ENCODE measurements at places on chromosomes 12 and 14. TPM values are rescaled to one million over a fixed set of nuclear protein-coding genes. Genes with fewer than 3 reads are reported as not detected.

Gene RAPGEF3
- polyA plus RNA-seq = 0.90 TPM

Gene NDUFB1
- polyA plus RNA-seq = 298 TPM

Gene GALNT9
- not detected for polyA plus RNA-seq

Gene CACNA1C
- polyA plus RNA-seq = 1.6 TPM

Gene FOXA1
- not detected for polyA plus RNA-seq

Gene LRRC10
- not detected for polyA plus RNA-seq

Gene A2M
- 0.02 TPM for polyA plus RNA-seq

Gene DDIT3
- polyA plus RNA-seq = 26.3 TPM

Gene NYNRIN
- polyA plus RNA-seq = 4.7 TPM

Gene ARHGAP9
- polyA plus RNA-seq = 1.0 TPM

Gene TAS2R13
- 0.03 TPM for polyA plus RNA-seq

Gene DCN
- polyA plus RNA-seq = 8.9 TPM

Gene EPYC
- polyA plus RNA-seq = not detected

Gene CCDC177
- not detected for polyA plus RNA-seq

Gene DAO
- polyA plus RNA-seq = not detected

DNA sequence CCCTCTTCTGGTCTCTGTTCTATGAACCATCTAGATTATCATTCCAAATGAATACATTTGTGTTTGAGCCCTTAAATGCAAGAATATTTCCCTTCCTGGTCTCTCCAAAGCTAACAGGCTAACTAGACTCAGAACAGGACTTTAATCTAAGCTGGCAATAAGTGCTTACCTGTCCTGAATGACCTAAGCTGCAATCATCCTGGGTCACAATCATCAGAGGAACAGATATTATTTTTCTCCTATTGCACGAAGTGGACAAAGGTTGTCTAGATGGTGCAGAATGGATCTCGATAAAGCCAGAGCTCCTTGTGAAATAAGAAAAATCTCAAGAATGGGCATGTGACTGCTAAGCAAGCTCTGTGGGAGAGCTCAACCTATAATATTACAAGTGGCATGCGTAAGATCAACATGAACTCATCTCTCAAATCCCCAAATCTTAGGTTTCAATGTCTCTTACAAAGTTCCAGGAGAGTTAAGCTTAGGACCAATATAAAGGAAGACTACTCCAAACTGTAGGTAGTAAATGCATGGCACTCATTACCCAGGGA lies 10.6 kb upstream of the NUMB start:
- DNase-seq = no peak

GRCh38 chr12:52342781-52343490 lies 21.7 kb upstream of the KRT83 start:
- DNase-seq = no peak

GRCh38 chr12:130204541-130204953 lies 42.3 kb downstream of the FZD10 start:
- DNase-seq = no peak

GRCh38 chr12:8018666-8019581 lies 13.6 kb upstream of the FOXJ2 start:
- peak; percentile 33 for DNase-seq

GRCh38 chr14:22812744-22813143 lies 2.5 kb downstream of the SLC7A7 start:
- DNase-seq = no peak

DNA sequence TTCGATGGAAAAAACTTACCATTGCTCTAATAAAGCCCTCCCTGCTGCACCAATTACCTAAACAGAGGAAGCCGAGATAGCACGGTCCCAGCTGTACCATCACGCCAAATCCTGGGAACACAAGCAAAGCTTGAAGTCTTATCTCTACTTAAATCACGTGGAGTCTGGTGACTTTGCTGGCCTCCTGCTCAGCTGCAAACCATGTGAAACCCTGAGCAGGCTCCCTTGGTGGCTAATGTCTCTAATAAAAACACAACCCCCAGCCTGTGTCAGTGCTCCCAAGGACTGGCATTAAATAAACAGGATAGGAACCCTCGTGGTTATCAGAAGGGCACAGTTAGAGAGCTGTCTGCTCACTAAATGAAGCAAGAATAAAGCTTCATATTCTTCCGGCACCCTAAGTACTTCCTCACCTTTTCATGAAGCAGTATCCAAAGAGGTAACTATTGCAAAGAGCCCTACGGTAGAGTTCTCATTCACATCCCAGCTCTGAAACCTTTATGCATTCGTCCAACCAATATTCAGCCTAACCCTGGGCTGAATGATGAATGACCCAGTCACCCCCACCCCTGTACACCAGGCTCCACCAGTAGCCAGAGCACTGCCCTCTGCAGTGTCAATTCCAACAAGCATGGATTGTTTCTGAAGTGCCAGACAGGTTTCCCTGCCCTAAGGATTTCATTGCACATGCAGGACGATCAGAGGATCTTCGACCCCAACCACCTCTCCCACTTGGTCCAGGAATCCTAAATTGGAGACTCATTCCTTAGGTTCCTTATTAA lies 452.7 kb upstream of the TMPO start:
- DNase-seq = no peak

DNA sequence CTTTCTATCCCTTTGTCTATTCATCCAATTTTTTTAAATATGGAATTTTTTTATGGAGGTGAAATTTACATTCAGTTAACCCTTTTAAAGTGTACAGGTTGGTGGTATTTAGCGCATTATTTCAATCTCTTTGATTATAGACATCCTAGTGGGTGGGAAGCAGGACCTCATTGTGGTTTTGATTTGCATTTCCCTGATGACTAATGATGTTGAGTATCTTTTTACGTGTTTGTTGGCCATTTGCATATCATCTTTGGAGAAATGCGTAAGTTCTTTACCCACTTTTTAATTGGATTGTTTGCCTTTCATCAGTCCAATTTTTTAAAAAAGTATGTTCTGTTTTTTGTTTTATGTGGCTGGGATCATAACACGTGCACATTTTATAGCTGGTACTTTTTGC lies 20.8 kb downstream of the PAPLN start:
- DNase-seq = no peak

DNA sequence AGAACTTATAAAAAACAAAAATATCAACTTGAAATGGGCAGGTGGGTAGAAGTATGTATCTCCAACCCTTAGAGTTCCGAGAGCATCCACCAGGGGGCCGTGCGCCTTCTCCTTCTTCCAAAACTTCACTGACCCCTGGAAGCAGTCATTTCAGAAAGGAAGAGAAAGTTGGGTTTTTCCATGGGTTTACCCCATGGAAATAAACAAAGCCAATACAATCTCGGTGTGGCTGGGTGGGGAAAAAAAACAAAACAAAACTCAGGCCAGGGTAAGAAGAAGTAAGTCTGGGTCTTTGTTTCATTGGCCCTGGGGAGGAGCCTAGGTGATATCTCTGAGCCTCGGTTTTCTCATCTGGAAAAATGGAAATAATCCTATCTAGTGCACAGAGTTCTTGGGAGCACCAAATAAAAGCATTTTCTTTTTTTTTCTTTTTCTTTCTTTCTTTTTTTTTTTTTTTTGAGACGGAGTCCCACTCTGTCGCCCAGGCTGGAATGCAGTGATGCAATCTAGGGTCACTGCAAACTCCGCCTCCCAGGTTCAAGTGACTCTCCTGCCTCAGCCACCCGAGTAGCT lies 33.6 kb upstream of the HNF1A start:
- DNase-seq = peak; percentile 71

DNA sequence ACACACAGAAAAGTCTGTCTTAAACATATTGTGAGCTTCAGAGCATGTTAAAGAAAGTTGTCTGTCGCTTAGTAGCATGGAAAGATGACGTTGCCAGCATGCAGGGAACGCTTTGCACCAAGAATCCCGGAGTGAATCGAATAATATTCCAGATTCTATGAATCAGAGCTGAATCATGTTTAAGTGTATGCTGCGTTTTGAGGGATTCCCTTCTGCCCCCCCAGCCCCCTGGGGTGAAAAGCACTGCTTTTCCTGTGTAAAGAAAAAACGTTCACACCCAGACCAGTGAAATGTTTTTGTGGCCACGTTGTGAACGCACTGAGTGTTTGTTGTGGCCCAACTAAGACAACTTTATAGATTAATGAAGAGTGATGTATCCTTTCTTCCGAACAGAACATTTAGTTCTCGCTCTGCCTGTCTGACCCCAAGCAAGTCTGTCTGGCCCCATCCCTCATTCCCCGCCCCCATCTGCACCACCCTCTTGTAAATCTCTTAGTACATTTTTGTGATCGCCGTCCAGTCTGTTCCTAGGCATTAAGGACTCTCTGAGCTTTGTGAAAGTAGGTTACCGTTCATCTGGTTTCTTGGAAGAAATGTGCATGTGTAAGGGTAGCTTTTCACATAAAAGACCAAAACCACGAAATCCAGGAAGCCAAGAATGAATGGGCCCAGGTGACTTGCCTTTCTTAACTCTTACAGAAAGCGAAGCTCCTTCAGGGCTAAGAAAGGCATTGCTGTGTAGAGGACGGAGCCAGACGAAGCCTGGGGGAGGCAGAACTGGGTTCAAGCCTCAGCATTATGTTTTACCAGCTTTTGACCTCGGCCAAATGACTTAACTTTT lies 103.0 kb downstream of the SAMD4A start:
- DNase-seq = no peak

GRCh38 chr14:92841930-92842329 lies 47.8 kb downstream of the GOLGA5 start:
- no peak for DNase-seq

DNA sequence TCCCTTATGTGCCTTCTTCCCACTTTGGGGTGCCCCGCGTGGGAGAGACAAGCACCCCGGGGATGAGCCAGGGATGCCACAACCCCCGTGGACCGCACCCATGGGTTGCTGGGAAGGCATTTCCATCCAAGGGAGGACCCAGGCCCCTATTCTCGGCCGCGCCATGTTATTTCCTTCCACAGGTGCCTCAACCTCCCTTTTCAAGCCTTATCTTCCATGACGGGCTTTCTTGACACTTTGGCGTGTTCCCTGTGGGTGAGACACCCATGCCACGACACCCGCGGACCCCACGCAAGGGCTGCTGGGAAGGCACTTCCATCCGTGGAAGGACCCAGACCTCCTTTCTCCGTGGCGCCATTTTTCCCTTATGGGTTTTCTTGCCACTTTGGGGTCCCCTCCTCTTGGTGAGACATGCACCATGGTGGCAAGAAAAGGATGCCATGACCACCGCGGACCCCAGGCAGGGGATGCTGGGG lies 269.2 kb downstream of the ALG10 start:
- no peak for DNase-seq

GRCh38 chr14:36988989-36989388 lies 183.4 kb downstream of the SLC25A21 start:
- no peak for DNase-seq

- no peak for DNase-seq
Measured at GRCh38 chr14:103065861-103066260, 8.5 kb upstream of the CDC42BPB start.

- DNase-seq = no peak
Measured at GRCh38 chr12:269191-269590, 6.6 kb upstream of the SLC6A13 start.

GRCh38 chr12:132623072-132623869 lies 4.7 kb downstream of the P2RX2 start:
- no peak for DNase-seq

DNA sequence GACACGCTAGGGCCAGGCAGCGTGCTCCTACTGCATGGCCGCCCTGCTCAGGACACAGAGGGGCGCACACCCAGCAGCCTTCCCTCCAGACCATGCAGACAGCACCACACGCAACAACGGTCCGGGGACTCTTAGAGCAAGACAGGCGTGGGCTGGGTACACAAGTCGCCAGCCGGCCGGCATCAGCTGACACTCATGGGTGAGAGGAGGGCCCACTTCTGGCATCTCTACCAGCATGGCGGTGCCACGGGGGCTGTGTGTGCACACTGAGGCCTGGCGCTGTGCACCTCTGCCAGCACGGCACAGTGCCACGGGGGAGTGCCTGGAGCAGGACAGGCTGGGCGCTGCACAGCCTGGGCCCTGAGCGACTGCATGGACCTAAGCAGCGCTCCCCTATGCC lies 6.7 kb upstream of the BTBD6 start:
- no peak for DNase-seq

- no peak for DNase-seq
Measured at GRCh38 chr12:98772818-98773217, 127.7 kb downstream of the APAF1 start.

GRCh38 chr14:32697704-32698103 lies 241.0 kb upstream of the NPAS3 start:
- no peak for DNase-seq

DNA sequence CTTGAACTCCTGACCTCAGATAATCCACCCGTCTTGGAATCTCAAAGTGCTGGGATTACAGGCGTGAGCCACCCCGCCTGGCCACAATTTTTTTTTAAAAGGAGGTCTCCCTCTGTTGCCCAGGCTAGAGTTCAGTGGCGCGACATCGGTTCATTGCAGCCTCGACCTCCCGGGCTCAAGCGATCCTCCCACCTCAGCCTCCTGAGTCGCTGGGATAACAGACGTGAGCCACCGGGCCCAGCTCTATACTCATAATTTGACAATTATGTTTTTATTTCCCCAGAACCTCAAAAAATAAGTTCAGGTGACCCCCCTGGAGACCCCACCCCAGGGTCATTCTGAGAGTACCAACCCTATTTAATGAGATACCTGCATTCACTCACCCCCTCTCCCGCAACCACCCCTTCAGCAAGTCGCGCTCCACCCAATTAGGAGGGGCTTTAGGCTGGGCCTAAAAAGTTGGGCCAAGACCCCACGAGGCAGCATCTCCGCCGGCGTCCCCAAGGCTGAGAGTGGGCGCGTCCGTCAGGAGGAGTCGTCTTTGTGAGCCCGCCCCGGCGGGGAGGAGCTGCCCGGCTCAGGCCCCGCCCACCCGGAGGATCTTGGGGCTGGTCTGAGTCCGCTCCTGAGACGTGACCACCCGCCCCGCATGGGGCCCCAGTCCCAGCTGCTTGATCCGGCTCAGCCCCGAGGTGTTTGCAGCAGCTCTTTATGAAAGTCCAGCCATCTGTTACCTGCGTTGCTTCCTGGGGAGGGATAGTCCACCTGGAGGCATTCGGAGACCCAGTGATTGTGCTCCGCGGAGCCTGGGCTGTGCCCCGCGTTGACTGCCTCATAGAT lies at the start of gene ANKRD33:
Gene ANKRD33 (plus strand): TSS at position 628 of the 840 bp plus-strand sequence. CDS start 84 bp downstream, at position 712.
- DNase-seq = peak; percentile 44

- no peak for DNase-seq
Measured at GRCh38 chr12:20527417-20528163, 159.3 kb downstream of the PDE3A start.

DNA sequence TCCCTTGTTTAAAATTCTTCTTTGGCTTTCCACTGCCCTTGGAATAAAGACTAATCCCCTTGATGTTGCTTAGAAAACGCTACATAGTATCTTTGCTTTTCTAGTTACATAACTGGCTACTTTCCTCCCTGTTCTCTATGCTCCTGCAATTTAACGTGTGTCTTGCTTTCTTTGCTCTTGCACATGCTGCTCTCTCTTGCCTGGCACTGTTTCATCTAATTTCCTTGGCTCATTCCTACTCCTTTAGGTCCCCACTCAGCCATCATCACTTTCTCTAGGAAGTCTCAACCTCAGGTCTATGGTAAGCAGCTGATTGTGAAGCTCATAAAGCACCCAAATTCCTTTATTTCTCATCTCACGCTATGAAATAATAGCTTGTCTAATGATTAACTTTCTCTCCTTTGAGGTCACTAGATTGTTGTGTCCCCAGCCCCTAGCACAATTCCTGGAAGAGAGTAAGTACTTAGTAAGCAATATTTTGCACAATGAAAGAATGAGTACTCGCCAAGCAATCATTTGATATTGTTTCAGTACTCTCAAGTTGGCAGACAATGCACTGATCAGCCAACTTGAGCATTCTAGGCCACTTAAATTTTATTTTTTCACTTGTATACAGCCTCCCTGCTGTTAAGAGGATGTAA lies 3.3 kb downstream of the ALDH6A1 start:
- no peak for DNase-seq

- DNase-seq = no peak
Measured at GRCh38 chr14:68466491-68466977, 326.3 kb downstream of the ZFP36L1 start.

GRCh38 chr12:32516230-32516629 lies 116.9 kb downstream of the FGD4 start:
- DNase-seq = no peak

- no peak for DNase-seq
Measured at GRCh38 chr12:11321980-11322379, 11.7 kb upstream of the PRB4 start.

All from SK-N-SH (cell line).